ENCODE measurements at places on chromosomes 6 and 20. TPM values are rescaled to one million over a fixed set of nuclear protein-coding genes. Genes with fewer than 3 reads are reported as not detected.
A peak's percentile ranks its signal among the peaks of the same experiment; 100 is the strongest.

DNA sequence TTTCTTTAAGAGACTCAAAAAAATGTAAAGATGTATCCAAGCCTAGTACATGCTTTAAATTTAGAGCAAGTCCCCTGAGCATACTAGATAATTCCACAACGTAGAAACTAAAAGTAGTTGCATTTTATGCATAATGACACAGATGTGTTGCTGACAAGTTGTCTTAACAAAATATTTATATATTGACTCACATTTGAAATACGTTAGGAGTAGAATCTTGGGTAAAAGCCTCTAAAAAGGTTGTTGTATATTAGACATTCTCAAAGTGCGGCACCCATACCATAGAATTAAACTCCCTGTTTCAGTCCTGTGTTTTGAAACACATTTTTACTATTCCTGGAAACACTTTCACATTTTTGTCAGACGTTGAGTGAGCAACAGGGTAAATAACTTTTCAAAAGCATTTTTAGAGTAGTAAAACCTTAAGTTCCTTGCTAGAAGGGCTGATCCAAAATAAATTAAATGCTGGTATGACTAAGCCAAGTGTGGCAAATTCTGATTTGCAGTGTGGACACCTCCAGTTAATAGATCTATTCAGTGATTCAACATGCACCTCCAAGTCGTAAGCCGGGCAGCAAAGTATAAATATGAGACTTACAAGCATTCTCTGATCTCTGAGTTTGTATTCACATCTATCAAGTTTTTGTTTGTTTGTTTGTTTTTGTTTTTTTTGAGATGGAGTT, 97.5 kb downstream of the GMDS start:
- no peak for DNase-seq

- DNase-seq = peak; percentile 23
Observed at GRCh38 chr6:134452906-134453305, 135.0 kb upstream of the SGK1 start.

GRCh38 chr20:56872620-56873458, 243.7 kb downstream of the TFAP2C start:
- peak; percentile 32 for DNase-seq

- no peak for DNase-seq
Observed at GRCh38 chr6:96499781-96500180, 21.8 kb upstream of the UFL1 start.

DNA sequence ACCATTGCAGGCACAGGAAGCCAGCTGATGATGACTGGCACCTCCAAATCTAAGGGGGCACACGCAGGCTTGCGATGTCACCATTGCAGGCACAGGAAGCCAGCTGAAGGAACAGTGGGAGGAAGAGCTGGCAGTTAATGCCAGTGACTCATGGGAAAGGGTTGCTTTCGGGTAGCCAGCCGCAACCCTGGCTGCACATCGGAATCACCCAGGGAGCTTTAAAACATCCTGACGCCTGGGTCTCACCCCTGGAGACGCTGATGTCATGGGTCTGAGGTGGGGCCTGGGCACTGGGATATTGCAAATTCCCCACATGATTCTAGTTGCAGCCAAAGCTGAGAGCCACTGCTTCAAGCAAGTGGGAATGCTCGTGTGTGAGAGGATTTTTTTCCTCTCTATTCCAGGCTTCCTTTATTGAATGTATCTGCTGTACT, 16.1 kb upstream of the CCN6 start:
- peak; percentile 51 for DNase-seq

- no peak for DNase-seq
Observed at GRCh38 chr20:47506335-47506734, 4.6 kb downstream of the NCOA3 start.

GRCh38 chr6:69816026-69816425, 19.2 kb upstream of the LMBRD1 start:
- DNase-seq = no peak

GPR63 gene
- 0.38 TPM for total RNA-seq

RAMACL gene
- 1.6 TPM for total RNA-seq

SIRPG gene
- not detected for total RNA-seq

GRCh38 chr6:21801446-21802174, 208.1 kb downstream of the SOX4 start:
- no peak for DNase-seq

DNA sequence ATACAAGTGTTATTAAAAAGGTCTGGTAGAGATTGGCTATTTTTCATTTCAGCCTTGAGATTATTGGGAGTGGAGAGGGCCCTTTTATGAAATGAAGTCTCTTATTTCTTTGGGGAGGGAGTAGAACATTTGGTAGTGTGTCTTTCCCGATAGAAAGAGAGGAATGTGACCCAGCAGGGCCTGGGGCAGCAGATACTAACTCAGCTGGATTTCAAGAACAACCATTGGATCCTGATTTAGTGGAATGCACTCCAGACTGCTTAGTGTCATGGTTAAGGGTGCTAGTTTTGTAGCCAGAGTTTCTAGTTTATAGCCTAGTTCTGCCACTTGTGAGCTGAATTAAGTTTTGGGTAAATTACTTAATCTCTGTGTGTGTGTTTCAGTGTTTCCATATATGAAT, 18.4 kb upstream of the FLRT3 start:
- DNase-seq = no peak

- no peak for DNase-seq
Observed at GRCh38 chr6:126812010-126812409, 306.5 kb upstream of the RSPO3 start.

GRCh38 chr20:54291339-54292010, 83.6 kb downstream of the PFDN4 start:
- no peak for DNase-seq

HAO1 gene
- not detected for total RNA-seq

GRCh38 chr6:6744551-6744950, 156.0 kb downstream of the LY86 start:
- no peak for DNase-seq

TP53TG5 gene
- not detected for total RNA-seq

GRCh38 chr6:572596-573265, 84.2 kb downstream of the HUS1B start:
- DNase-seq = no peak

DNA sequence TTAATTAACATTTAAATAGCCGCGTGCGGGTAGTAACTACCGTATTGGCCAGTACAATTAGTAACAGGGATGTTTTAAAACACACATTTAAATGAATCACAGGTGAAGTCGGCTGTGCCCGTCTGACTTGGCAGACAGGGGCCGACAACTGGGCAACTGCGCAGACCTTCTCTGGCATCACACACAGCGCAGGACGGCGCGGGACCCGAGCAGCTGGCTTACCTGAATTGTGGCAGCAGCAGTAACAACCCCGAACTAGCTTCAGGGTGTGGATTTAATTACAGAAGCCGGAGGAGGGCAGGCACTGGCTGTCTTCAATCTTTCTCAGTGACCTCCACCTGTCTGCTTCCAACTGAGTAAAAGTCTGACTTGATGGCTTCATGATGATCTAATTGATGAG, 91.7 kb downstream of the DACT2 start:
- DNase-seq = no peak

GSTA2 gene
- not detected for total RNA-seq

DNA sequence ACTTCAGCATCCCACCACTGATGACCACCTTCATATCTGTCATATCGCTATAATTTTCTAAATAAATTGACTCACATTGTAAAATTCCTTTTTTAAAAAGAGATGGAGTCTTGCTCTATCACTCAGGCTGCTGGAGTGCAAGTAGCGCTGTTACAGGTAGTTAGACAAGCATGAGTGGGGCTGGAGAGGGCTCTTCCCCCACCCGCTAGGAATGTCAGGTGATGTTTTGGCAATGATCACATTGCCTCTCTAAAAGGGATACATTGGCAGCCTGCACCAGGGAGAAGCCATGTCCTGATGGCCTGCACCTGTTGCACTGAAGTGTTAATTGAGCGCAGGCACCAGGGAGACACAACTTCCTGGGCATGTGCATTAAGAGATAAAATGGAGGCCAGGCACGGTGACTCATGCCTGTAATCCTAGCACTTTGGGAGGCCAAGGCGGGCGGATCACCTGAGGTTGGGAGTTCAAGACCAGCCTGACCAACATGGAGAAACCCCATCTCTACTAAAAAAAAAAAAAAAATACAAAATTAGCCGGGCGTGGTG, 16.9 kb upstream of the SLC22A16 start:
- DNase-seq = no peak

DNA sequence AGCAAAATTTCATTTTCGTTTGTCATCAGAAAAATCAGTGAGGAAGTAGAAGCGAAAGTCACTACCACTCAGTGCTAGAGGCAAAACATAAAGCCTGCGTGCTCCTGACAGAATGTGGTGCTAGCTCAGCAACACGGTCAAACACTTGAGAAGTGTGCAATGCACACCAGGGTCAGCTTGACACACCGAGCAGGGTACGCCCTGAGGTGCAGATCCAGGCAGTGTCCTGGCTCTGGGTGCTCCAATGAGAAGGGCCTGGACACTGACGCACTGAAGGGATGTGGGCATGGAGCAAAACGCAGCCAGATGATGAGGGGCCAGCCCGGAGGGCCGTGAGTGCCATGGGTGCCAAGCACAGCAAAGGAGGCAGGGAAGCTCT, 5.9 kb downstream of the RNASET2 start:
- DNase-seq = no peak

SERPINB1 gene
- 372 TPM for total RNA-seq

DNA sequence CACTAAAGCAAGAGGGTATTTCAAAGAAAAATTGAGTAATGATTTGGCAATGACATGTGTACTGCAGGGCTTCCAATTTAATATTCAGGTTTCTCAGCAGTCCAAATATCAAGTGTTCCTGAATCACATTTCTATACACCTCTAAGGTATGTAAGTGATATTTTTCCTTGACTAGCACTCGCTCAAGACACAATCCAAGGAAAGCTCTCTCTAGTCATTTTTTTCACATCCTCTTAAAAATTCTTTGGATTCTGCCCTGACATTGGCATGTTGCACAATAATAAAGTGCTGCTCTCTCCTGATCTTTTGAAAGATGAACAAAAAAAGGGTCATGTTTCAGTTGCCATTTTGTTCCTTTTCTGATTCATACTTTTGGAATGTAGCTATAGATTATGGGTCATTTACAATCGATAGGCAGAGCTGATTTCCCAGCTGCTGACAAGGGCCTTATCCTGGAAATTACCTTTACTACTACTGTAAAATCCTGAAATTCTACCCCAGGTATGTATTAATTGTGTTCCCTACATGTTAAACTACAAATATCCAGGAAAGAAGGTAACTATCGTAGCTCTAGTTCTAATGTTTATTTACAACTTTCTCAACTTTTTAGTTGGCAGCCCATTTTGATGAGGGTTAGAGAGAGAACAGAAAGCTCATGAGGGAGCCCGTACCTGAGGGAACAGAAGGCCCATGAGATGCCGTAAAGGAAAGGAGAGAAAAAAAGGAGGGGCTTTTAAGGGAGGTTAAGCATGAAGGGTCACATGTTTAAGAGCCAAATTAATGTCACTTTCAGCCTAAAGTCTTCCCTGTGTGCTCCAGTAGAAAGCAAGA, 22.2 kb upstream of the ADGRG6 start:
- DNase-seq = peak; percentile 57

GRCh38 chr20:2603816-2604505, 48.5 kb upstream of the NOP56 start:
- no peak for DNase-seq

GRCh38 chr6:137283940-137284810, 65.0 kb upstream of the IFNGR1 start:
- DNase-seq = peak; percentile 48

DNA sequence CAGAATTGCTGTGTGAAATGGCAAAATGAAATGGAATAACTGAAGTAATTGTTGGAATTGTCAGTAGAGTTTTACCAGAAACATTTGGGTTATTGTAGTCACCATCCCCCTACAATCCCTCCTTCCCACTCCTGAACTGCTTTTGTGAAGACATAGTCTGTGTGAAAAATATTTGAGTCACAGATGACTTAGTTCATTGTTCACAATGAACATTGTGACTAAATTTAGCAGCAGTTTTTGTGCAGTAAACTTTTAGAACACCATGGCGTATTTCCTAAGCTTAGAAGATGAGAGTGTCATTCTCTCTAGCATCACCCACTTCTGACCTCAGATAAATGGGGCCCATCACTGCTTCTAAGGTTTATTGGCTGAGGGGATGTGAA, 11.0 kb downstream of the OTOR start:
- peak; percentile 4 for DNase-seq

- DNase-seq = no peak
Observed at GRCh38 chr6:548517-548916, 108.4 kb downstream of the HUS1B start.

GRCh38 chr6:169843110-169843509, 91.7 kb downstream of the ERMARD start:
- DNase-seq = no peak

BTN1A1 gene
- not detected for total RNA-seq

THBD gene
- 21.4 TPM for total RNA-seq

DNA sequence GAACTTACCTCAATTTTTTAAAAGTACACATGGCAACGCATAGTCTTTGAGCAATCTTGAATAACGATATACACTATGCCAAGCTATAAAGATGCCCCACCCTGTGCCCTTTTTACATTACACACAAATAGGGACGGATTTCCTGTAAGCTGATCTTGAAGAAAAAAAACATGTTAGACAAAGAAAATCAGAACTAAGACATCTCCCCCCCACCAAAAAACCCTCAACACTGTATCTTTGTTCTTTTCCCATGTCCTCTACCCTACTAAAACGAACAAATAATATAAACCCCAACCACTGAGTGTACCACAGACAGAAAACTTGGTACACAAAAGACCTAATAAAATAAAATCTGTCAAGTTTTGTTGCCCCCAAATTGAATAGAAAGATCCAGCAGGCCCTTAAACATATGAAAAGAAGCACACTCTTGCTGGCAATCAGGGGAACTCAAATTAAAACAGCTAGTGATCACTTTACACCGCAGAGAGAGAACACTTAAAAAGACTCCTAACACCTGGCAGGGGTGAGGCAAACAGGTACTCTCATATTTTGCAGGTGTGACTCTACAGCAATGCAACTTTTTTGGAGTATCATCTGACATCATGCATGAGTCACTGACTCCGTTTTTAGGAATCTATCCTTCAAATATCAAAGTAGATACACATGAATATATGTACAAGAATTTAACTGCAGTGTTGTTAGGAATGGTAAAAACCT, 29.6 kb downstream of the BACH2 start:
- DNase-seq = peak; percentile 48

USP49 gene
- 1.5 TPM for total RNA-seq

DNA sequence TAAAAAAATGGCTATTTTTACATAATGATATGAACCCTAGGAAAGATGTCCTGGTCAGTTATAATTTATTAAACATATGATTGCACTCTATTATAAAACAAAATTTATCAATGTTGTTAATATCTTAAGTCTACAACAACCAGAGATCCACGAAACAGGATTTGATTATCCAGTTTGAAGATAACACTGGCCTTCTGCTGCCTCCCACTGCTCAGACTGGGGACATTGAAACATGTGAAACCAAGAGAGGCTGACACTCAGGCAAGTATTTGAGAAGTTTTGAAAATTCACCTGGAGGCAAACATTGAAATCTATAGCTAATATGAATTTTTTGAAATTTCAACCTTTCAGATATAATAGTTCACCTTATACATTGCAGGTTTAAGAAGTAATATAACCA, 219.3 kb upstream of the HSF2 start:
- no peak for DNase-seq

CD24 gene
- total RNA-seq = 1,344 TPM

GRCh38 chr6:118252474-118252873, 295.6 kb upstream of the PLN start:
- DNase-seq = no peak

RNF39 gene
- total RNA-seq = 1.7 TPM

- no peak for DNase-seq
Observed at GRCh38 chr20:20781029-20781428, 68.6 kb upstream of the RALGAPA2 start.

Data from bronchial epithelial cell (primary cell).